ENCODE measurements at places on chromosomes 7 and 10.

DNA sequence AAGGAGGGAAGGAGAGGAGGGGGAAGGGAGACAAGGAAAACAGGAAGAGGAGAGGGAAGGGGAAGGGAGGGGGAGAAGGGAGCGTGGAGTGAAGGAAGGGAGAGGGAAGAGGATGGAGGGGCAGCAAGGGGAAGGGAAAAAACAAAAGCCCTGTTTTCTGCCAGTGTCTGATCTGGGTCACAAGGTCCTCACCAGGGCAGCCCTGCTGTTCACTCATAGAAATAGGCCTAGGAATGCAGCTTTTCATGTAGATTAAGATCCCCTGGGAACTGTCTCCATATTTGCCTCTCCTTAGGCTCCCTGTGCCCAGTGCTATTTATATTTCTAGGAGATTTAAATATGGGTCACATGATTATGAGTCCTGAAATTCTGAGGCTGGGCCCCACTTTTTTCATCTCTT, 790.7 kb downstream of the TNS3 start:
- peak; percentile 69 for DNase-seq

- DNase-seq = no peak
Observed at GRCh38 chr10:97163181-97163580, 22.6 kb downstream of the SLIT1 start.

DNA sequence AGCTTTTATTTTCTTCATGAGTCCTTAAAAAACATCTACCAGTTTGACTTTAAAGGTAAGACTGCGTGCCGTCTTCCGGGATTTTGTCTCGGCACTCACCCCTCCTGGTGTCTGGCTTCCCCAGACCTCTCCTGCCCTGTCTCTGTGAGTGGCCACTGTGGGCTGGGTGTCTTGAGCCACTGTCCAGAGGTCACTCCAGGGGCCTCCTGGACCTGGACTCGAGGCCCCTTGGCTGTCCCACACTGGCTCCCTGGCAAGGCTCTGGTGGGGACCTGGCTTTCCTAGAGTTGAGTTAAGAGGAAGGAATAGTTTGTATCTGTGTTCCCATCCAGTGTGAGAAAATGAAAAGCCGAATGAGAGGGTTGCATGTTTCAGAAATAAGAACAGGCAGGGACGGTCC, 95.5 kb downstream of the NKX6-2 start:
- DNase-seq = no peak

GRCh38 chr7:55377162-55377817, 12.2 kb downstream of the LANCL2 start:
- no peak for DNase-seq

GRCh38 chr7:1566687-1567048, 3.2 kb downstream of the PSMG3 start:
- no peak for DNase-seq

DNA sequence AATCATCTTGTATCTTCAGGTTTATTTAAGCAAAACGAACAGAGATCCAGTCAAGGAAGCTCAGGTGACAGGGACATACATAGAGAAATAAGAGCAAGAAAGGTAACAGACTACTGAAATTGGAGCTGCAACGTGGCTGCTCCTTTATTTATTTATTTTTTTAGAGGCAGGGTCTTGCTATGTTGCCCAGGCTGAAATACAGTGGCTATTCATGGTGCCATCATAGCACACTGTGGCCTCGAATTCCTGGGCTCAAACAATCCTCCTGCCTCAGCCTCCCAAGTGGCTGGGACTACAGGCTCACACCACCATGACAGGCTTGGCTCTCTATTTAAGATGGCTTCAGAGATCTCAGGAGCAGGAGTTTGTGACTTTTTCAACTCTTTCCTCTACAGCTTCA, 46.4 kb downstream of the COL1A2 start:
- DNase-seq = no peak

GRCh38 chr7:45065031-45065995, 23.5 kb downstream of the NACAD start:
- no peak for DNase-seq

- peak; percentile 29 for DNase-seq
Observed at GRCh38 chr7:140310337-140311002, 87.9 kb downstream of the SLC37A3 start.

DNA sequence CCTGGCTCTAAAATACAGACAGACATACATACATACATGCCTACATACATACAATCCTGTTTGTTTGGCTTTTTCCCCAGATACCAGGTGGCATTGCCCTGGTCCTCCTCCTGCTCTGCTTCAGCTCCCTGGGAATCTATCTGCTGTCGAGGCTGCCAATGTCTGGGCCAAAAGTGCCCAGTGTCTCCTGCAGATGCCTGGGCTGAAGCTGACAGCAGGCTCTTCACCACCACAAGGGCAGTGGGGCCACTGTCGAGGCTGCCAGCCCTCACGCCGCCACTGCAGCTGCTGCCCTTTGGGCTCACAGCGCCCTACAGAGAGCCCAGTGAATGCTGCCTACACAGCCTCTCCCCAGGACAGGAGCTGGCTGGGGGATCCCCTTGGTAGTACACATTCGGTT, 18.0 kb upstream of the STN1 start:
- DNase-seq = no peak

DNA sequence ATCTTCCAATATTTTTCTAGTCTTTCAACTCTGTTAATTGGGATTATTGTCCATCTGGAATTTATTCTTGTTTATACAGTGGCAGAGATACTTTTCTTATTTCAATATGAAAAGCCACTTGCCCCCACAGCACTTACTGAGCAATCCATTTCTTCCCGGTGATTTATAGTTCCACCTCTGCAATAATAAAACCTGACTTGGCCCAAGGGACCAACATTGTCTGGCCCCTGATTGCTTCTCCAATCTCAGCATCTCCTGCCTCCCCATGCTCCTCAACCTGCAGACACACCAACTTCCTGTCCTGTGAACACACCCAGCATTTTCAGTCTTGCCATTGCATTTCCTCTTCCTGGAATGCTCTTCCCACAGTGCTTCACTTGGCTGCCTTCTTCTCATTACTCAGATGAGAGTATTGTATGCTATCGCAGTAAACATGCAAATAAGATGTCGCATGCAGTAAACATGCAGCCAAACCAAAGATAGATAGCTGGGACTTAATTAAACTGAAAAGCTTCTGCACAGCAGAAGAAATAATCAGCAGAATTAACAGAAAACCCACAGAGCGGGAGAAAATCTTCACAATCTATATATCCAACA, 19.5 kb downstream of the ITGA8 start:
- no peak for DNase-seq

DNA sequence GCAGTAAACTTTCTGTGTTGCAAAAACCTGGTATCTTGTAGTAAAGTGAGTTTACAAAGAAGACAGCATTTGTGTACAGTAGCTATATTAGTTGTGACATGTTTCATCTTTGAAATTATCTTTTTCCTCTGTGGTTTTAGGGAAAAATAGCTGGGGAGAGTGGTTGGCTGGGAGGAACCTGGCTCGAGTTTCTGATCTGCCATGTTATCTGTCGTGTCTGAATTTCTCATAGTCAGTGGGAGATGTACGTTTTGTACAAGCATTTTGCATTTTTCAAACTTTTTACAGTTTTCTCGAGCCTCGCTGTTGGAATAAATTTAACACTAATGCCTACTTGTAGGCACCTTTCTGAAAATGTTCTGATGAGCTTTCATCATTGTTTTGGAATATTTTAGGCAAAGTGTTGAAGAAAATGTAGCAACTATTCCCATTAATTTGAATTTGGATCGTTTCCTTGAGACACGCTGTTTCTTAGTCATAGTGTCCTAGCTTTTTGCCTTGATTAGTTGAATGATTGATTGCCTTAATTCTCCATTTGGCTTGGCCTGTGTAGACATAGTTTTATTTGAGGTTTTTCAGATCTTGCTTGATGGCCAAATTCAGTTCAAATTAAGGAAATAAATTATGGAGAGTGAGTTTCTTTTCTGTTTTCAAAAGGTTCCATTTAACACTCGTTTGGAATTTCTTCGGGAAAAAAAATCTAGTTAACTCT, 65.1 kb downstream of the CAMK1D start:
- DNase-seq = no peak

DNA sequence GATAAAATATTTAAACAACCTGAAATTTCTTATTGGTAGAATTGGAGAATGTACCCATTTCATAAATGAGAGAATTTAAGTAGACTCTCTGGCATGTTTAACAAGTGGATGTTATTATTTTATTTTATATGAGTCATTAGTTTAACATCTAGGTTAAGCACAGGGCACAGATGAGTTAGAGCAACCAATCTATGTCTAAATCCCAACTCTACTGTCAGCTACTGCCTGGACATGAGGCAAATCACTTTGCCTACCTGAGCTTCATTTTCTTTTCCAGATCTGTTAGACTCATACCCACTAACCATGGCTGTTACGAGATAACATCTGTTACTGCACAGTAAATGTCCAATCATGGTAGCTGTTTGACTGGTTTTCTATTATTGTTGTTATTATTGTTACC, 251.1 kb downstream of the INHBA start:
- peak; percentile 62 for DNase-seq

DNA sequence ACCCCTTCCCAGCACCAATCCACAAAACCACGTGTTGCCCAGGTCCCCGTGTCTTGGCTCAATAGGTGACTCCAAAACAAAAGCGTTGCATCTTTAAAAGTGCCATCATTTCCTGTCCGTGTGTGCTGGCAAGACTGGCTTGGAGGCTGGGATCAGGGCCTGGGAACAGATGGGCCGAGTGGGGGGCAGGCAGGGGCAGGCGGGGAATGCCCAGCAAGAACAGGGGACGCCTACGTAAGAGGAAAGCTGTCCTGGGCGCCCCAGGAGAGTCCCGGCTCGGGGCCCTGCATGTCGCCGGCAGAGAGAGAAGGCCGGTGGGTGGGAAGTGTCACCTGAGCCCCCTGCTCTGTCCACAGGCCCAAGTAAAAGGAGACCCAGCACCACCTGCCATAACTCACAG, 86.5 kb downstream of the PAXIP1 start:
- DNase-seq = no peak

DNA sequence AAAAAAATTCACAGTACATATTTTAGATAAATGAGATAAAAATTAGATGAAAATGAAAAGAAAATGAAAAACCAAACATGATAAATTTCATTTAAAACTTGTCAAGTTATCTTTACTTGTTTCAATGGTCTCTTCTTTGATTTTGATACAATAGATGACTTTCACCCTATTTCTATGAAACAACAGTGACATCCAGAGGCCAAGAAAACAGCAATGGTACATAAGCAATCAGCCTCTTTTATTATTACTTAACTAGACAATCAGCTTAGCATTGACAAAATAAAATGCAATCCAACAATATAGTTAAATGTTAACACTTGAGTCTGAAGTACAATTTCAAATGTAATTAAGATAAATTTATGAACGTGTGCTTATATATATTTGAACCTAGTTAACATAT, 74.8 kb upstream of the GPR37 start:
- DNase-seq = peak; percentile 4

DNA sequence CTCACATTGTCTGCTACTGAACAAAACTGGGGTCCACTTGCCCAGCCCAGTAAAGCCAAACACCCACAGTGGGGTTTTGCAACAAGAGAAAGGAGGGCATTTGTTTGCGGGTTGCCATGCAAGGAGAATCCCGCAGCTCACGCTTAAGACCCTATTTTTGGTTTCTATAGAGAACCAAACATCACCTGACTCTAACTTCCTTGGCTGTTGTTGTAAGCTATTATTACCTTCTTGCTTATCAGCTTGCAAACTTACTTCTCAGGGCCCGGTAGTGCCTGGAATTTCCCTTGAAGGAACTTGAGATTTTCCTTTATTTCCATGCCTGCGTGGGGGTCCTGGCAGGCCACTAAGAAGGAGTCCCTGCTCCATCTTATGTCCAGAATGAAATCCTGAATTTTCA, 20.7 kb downstream of the IFIT3 start:
- no peak for DNase-seq

GRCh38 chr7:35379481-35379880, 125.6 kb upstream of the TBX20 start:
- DNase-seq = no peak

DNA sequence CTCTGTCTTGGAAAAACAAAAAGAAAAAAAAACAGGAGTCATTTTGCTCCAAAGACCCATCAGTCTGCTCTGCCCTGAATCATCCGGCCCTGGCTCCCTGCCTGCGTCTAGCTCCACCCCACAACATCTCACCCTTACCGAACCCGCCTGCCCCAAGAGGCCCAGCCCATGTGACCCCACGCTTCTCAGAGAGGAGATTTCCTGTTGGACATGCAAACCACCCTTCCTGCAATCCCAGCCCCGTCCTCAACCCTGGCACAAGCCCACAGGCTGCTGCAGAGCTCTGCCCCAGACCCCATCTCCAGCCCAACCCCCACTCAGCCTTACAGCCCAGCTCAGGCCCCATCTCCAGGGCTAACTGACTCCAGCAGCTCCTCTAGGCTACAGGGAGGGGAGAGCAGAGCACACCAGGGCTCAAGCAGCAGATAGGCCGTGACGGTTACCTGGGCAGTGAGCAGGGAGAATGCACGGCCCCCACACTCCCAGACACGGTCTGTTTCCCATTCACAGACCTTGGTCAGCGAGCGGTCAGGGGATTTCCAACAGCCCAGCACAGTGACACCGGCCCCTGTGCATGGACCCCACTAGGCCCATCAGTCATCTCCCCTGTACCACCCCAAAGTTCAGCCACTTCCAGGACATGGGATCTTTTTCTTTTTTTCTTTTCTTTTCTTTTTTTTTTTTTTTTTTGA, 69.9 kb upstream of the GTF2I start:
- DNase-seq = peak; percentile 94

- DNase-seq = no peak
Observed at GRCh38 chr7:20301311-20301939, 29.3 kb upstream of the ITGB8 start.

- no peak for DNase-seq
Observed at GRCh38 chr10:71700731-71701368, 18.7 kb downstream of the C10orf105 start.

- DNase-seq = peak; percentile 43
Observed at GRCh38 chr10:87546971-87547413, 42.3 kb downstream of the MINPP1 start.

GRCh38 chr10:129932751-129933433, 31.2 kb downstream of the EBF3 start:
- DNase-seq = no peak

GRCh38 chr10:44463511-44464121, 78.7 kb upstream of the CXCL12 start:
- DNase-seq = peak; percentile 77

DNA sequence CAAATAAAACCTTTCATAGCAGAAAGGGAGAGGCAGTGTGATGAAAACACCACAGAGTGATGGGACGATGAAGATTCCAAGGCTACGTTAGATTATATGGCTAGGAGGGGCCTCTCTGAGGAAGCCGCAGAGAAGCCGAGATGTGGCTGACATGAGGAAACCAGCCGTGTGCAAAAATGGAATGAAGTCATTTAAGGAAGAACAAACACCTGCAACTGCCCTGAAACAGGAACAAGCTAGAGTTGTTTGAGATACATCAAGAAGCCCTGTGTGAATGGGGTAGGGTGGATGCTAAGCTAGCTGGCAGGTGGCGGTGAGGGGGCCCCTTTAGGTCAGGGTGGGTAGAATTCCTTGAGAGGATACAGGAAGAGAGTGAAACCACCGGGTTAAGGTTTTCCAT, 129.5 kb downstream of the KLF6 start:
- no peak for DNase-seq

GRCh38 chr7:66183700-66184099, 21.4 kb upstream of the TPST1 start:
- peak; percentile 86 for DNase-seq

- DNase-seq = no peak
Observed at GRCh38 chr10:128540128-128540762, 414.0 kb upstream of the MKI67 start.

Data from EH (cell line).